ENCODE measurements at places on chromosomes 12 and 14.

GRCh38 chr14:59772233-59772632 lies 98.3 kb downstream of the RTN1 start:
- DNase-seq, result no peak

DNA sequence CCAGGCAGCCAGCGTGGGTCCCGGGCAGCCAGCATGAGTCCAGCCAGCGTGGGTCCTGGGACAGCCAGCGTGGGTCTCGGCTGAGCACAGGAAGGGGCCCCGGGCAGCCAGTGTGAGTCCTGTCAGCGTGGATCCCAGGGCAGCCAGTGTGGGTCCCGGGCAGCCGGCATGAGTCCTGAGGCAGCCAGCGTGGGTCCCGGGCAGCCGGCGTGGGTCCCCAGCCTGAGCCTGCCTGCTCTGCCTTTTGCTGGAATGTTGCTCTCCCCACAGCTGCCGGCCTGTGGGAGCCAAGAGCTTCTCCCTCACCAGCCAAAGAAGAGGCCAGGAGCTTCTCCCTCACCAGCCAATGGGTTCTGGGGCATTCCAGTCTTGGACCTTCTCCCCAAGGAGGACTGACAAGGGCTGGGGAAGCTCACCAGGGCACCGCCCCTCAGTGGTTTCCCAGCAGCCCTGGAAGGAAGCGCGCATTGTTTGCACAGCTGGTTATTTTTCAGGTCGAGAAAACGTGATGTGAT lies 15.0 kb upstream of the RFLNA start:
- DNase-seq, result no peak

DNA sequence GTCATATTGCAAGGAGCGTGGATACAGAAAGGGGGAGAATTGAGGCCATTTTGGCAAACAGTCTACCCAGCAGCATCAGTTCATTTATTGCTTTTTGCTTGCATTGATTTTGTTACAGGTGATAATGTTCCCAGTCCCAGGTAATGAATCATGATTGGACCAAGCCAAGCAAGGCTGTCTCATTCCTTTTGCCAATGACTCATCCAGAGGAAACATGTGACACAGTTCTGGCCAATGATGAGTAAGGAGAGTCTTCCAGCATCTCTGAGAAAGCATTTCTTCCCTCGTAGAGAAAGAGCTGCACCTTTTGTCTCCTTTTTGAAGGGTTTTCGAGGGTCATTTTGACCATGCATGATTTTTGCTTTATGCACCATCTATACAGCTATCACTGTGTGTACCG lies 68.2 kb downstream of the SLC15A4 start:
- DNase-seq, result no peak

GRCh38 chr14:94341656-94342333 lies 18.7 kb upstream of the SERPINA6 start:
- no peak for DNase-seq

DNA sequence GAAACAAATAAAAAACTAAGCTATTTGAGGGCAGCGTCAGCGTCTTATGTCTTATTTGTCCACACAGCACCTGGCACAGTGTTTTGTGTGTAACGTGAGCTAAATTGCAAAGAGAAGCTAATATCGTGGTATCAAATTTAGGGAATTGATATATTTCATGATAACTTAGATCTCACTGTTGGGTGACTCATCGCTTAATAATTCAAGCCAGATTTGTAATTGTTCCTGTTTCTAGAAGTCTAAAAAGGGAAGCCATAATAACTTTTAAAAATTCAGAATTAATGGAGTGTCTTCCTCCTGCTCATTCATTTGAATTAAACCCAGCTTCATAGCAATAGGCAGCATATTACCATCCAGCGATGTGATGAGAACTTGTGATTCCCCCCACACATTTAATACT lies 214.7 kb downstream of the PDZRN4 start:
- DNase-seq, result no peak

GRCh38 chr12:131370321-131370720 lies 340.6 kb upstream of the SFSWAP start:
- DNase-seq, result no peak

GRCh38 chr12:40262657-40263056 lies 37.9 kb downstream of the LRRK2 start:
- DNase-seq, result no peak

GRCh38 chr12:24356240-24356804 lies 406.9 kb upstream of the SOX5 start:
- no peak for DNase-seq

DNA sequence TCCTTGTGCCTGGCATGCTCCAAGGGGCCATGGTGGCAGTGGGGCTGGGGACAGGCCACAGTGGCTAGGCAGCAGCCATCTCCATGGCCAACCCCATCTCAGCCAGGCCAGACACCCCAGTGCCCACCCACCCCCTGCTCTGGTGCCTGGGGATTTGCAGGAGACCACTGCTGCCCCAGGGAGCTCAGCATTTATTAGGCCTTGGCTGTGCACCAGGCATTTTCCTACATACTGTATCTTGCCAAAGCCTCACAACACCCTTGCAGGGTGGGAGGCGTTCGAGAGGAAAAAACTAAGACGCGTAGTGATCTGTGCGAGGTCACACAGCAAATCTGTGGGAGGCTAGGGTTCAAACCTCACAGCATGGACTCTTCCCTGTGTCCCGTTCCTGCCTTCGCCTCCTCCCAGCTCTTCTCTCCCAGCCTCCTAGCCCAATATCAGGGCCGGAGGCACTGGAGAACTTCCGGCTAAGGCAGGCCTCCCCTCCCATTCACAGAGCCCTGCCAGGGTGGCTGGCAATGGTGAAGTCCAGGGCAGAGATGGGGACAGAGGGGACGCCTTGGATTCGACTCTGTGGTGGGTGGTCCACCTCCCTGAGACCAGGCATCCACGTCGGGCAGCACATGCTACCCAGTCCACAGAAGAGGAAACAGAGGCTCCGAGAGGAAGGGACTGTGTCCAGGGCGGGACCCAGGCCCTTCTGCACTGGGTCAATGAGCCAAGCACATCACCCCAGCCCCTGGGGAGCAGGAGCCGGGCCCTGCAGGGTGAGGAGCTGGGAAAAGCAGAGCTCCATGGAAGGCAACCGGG lies 57.4 kb downstream of the FAM222A start:
- DNase-seq, result no peak

GRCh38 chr14:98858561-98858960 lies 413.4 kb downstream of the BCL11B start:
- no peak for DNase-seq

GRCh38 chr12:120639771-120640721 lies at the start of gene CABP1:
CABP1 (plus strand) TSS chr12:120640626; CDS start chr12:120640686, 60 bp downstream.
- DNase-seq, result peak; percentile 62

DNA sequence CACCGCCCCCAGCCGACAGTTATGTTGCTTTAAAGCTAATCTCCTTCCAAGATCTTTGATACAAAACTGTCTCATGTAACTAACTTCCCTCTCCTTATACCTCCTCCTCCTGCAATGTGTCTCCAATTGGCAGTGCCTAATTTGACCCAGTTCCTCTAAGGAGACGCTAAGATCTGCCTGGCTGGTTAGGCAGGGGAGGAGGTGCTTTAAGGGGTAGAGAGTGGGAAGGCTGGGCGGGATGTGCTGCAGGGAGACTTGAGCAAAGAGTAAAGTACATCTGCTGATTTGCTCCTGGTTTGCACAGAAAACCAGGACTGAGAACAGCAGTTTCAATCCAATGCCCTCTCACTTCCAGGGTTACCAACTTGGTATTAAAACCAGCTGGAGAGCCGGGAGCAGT lies 7.4 kb upstream of the IKZF4 start:
- no peak for DNase-seq

- peak; percentile 41 for DNase-seq
These were observed 267.6 kb upstream of the OR4E1 start for GRCh38 chr14:21940887-21941856.

Data from stimulated activated CD4-positive, alpha-beta T cell treated with anti-CD3 and anti-CD28 coated beads, Interleukin-4, amount 100 ng/mL, for 24 hours (primary cell).